ENCODE measurements at places on chromosomes 12 and 14.

- no peak for DNase-seq
Measured at GRCh38 chr12:50564237-50564947, 59.6 kb downstream of the DIP2B start.

DNA sequence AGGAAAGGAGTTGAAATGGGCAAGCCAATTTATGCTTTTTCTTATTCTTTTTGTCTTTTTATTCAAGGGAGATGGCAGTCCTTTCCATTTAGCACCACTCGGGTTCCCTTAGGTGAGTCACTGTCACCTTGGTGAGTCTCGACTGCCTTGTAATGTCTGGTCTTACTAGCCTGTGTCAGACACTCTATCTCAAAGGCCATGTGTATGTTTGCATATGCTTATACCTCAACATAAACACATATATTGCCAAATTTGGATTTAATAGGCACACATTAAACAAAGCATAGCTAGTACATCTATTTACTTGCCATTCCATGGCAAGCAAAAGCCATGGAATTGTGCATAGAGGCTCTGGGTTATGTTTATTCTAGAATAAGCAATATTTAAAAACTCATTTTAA, 624.9 kb upstream of the FOXG1 start:
- no peak for DNase-seq

DNA sequence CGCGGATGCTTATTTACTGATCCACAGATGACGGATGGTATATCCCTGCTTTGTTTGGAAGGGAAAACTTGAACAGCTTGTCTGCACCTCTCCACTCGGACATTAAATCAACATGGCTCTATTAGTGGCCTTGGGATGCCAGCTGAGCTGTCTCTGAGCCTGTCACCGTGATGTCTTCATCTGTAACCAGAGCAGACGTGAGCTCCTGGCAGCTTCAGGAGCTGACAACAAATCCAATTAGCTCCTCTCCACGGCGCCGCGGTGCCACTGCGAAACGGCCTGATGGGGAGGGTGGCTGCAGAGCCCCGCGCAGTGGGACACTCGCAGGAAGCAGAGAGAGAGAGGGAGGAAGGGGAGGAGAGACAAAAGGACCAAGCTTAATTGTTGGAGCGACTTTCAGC, 112.3 kb downstream of the PAPOLA start:
- peak; percentile 73 for DNase-seq

- DNase-seq = no peak
Measured at GRCh38 chr12:51862947-51863346, 14.4 kb upstream of the FIGNL2 start.

GRCh38 chr14:99938376-99938775, 126.8 kb upstream of the EVL start:
- no peak for DNase-seq

GRCh38 chr12:64950711-64951298, 126.4 kb downstream of the TBC1D30 start:
- DNase-seq = no peak

GRCh38 chr14:21536418-21537089, 10.4 kb upstream of the SALL2 start:
- no peak for DNase-seq

DNA sequence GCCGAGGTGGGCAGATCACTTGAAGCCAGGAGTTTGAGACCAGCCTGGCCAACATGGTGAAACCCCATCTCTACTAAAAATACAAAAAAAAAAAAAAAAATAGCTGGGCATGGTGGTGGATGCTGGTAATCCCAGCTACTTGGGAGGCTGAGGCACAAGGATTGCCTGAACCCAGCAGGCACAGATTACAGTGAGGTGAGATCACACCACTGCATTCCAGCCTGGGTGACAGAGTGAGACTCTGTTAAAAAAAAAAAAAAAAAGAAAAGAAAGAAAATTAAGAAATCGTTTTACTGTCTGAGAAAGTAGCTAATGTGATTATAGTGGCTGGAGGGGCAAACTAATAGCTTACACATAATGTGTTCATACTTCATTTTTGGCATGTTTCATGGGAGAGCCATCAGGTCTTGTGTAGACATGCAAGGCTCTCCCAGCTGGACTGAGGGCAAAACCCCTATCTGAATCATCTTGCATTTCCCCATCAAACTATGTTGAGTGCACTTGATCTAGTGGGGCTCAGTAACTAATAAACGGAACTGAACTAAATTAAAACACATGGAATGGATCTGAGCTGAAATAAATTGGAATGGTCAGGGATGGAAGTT, 16.2 kb downstream of the KIF21A start:
- no peak for DNase-seq

DNA sequence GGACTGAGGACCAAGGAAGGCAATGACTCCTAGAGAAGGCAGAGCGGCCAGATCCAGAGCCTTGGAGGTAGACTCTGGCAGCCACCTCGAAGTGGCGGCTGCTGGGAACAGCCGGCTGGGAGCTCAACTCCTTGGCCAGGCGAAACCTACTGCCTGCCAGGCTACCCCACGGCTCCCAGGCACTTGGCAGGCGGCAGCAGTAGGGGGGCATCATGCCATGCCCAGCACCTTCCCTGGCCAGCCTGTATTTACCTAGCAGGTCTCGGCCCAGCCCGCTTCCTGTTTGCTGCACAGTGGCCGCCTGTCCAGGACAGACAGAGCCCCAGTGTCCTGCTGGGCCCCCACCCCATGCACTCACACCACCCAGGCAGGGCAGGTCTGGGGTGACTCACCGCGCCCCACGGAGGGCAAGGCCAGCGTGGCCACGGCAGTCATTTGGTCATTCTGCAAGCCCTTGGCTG, 10.2 kb downstream of the TRPV4 start:
- DNase-seq = peak; percentile 92

DNA sequence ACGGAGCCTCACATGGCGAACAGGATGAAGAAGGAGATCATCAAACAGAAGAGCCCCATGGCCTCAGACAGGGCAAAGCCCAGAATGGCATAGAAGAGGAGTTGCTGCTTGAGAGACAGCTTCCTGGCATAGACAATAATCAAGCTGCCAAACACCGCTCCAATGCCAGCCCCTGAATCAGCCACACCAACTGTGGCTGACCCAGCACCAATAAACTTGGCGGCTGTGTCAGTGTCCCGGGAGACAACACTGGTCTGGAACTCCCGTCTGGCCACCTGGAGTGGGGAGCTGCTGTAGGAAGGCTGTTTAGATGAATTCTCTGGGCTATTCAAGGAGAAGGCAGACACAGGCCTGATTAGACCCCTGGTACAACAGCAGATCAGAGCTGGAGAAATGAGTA, 100.1 kb downstream of the HEATR5A start:
- DNase-seq = peak; percentile 84

GRCh38 chr12:15505616-15506015, 183.3 kb downstream of the PTPRO start:
- DNase-seq = no peak

GRCh38 chr14:71638523-71639196, 293.6 kb upstream of the RGS6 start:
- no peak for DNase-seq

GRCh38 chr14:100124551-100125088, 34.8 kb downstream of the DEGS2 start:
- no peak for DNase-seq

GRCh38 chr14:104583424-104584306, 4.1 kb downstream of the C14orf180 start:
- no peak for DNase-seq

DNA sequence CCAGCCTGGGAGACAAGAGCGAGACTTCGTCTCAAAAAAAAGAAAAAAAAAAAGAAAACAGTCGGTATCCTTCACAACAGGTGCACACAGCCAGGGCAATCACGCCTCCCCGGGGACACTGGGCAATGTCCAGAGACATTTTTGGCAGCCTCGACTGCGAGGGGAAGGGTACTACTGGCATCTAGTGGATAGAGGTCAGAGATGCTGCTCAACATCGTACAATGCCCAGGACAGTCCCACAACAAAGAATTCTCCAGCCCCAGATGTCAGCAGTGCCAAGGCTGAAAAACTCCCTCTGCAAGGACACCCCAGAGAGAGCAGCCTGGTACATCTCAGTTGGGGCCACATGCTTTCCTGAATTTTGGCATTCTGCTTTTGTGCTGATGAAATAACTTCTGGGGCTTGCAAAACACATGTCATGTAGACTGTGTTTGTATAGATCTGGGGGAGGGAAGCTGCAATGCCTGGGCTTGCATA, 21.5 kb downstream of the ALDH2 start:
- no peak for DNase-seq

Data from NCI-H446 (cell line).